ENCODE measurements at places on chromosomes 5 and 9. TPM values are rescaled to one million over a fixed set of nuclear protein-coding genes. Genes with fewer than 3 reads are reported as not detected.

CYLC2 gene
- not detected for total RNA-seq

KIF4B gene
- total RNA-seq, result not detected

LOX gene
- 448 TPM for total RNA-seq

LAMC3 gene
- total RNA-seq, result under 0.01 TPM

PCDHA13 gene
- total RNA-seq, result 0.13 TPM

PDLIM4 gene
- 34.8 TPM for total RNA-seq

ZFP62 gene
- total RNA-seq, result 22.4 TPM

SLC1A1 gene
- total RNA-seq, result 18.4 TPM

LECT2 gene
- total RNA-seq, result not detected

PCA3 gene
- 0.65 TPM for total RNA-seq

TMC1 gene
- total RNA-seq, result 0.39 TPM

ADAM19 gene
- total RNA-seq, result 3.1 TPM

NEURL1B gene
- 6.1 TPM for total RNA-seq

ZDHHC21 gene
- 15.9 TPM for total RNA-seq

TAL2 gene
- 0.32 TPM for total RNA-seq

TUSC1 gene
- total RNA-seq, result 9.3 TPM

DMRT1 gene
- not detected for total RNA-seq

ADCY2 gene
- total RNA-seq, result 8.8 TPM

GZMA gene
- not detected for total RNA-seq

PCDHGA2 gene
- total RNA-seq, result 4.7 TPM

SPINK5 gene
- total RNA-seq, result not detected

FOXD4 gene
- 0.43 TPM for total RNA-seq

Data from articular chondrocyte of knee joint (primary cell).